ENCODE measurements at places on chromosomes 6 and 20. TPM values are rescaled to one million over a fixed set of nuclear protein-coding genes. Genes with fewer than 3 reads are reported as not detected.

Gene ENPP3
- 0.09 TPM for total RNA-seq

Gene ANKRD66
- total RNA-seq = not detected

Gene HLA-DOA
- total RNA-seq = 0.60 TPM

Gene SYNJ2
- 17.1 TPM for total RNA-seq

Gene CDK5RAP1
- total RNA-seq = 11.3 TPM

Gene FRK
- 3.9 TPM for total RNA-seq

Gene TBPL1
- total RNA-seq = 8.4 TPM

Gene OPRM1
- not detected for total RNA-seq

Gene APCDD1L
- 0.62 TPM for total RNA-seq

Gene ADGRG6
- total RNA-seq = 2.2 TPM

Gene COX4I2
- total RNA-seq = not detected

Gene KHDC1L
- not detected for total RNA-seq

Gene TCF15
- 0.16 TPM for total RNA-seq

Gene ADNP
- 18.7 TPM for total RNA-seq

Gene JARID2
- 3.5 TPM for total RNA-seq

Gene PLAGL1
- total RNA-seq = 22.9 TPM

Gene C20orf141
- total RNA-seq = not detected

Gene THBD
- 5.9 TPM for total RNA-seq

Gene EYA2
- 3.2 TPM for total RNA-seq

Gene CYP39A1
- 3.4 TPM for total RNA-seq

Gene MUC22
- not detected for total RNA-seq

Gene ASIP
- total RNA-seq = not detected

Gene MYH7B
- total RNA-seq = 0.18 TPM

Gene MATN4
- total RNA-seq = 2.3 TPM

Gene TBXT
- not detected for total RNA-seq

Gene CD93
- total RNA-seq = 18.2 TPM

Gene LPA
- total RNA-seq = 2.1 TPM

Gene VPS16
- total RNA-seq = 30.3 TPM

Gene CCM2L
- 0.57 TPM for total RNA-seq

Gene RIPOR3
- total RNA-seq = 1.7 TPM

Gene KHDC1
- total RNA-seq = 1.3 TPM

Gene SLC4A11
- 0.14 TPM for total RNA-seq

Gene RIPPLY2
- total RNA-seq = 0.24 TPM

Gene KIF25
- not detected for total RNA-seq

Gene MAFB
- total RNA-seq = 24.1 TPM

Gene DLL1
- 19.6 TPM for total RNA-seq

Gene HAO1
- total RNA-seq = 0.23 TPM

Gene WFDC11
- total RNA-seq = not detected

Gene CLDN20
- not detected for total RNA-seq

Gene FKBP1C
- not detected for total RNA-seq

Gene BTBD3
- total RNA-seq = 20.4 TPM

Gene XKR7
- 0.43 TPM for total RNA-seq

Gene VGLL2
- not detected for total RNA-seq

Gene CENPB
- total RNA-seq = 41.8 TPM

Gene PBOV1
- total RNA-seq = not detected

Gene IMPG1
- 0.04 TPM for total RNA-seq

Gene RHAG
- total RNA-seq = 0.28 TPM

Gene SLC23A2
- 6.2 TPM for total RNA-seq

Gene CASS4
- 0.35 TPM for total RNA-seq

Gene OOEP
- 0.46 TPM for total RNA-seq

Gene AVP
- not detected for total RNA-seq

Gene IP6K3
- 0.12 TPM for total RNA-seq

Data from pancreas (tissue), 10 donors.